ENCODE measurements at places on chromosomes 2 and 18.

DNA sequence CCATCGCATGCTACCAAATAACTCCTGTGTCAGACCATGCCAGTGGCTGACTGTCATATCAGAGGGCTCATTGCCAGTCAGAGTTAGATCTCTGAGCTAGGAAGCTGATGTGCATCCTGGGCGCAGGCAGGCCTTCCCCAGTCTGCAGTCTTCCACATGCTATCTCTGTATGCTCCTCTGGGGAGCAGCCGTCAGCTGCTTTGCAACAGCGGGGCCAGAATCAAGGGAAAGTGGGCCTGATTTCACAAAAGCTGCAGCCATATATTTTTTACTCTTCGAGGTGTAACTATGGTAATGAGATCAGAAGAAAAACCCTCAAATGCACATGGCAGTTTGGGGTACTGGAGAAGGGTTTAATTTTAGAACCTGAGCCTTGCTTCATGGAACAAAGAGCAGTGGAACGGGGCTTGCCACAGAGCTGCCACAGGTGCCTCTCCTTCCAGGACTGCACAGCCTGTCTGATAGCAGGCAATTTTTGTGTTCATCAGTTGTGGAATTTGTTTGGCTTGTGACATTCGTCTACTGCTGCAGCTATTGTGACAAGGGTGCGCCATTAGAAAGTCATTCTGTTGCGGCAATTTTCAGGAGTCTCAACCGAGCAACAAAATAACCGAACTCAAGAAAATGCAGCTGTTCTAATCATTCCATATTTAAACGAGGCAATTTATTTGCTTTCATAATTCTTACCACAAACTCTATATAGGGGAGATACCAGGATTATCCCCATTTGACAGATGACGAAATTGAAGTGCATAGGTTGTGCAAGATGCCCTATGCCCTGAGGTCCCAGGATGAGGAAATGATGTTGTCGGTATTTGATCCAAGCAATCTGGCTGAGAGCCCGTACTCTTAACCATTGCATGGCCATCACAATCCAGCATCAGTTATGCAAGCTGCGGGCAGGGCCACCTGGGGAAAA, 109.6 kb upstream of the CYRIA start:
- DNase-seq = no peak

DNA sequence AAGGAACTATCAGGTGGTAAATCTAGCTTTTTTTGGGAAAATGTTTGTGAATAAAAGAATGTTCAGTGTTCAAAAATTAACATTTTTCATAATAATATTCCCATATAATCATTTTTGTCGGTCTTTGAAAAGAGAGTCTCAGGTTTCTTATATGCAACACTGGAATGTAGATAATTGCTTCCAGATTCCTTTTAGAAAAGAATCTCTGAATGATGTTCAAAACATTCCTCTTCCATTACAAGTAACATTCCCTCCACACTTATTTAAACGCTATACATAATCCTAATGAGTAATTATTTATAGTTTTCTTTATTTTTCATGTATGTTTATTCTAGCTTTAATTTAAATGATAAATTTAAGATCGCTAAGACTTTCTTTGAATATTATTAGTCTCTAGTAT, 7.0 kb downstream of the ZSWIM2 start:
- no peak for DNase-seq

DNA sequence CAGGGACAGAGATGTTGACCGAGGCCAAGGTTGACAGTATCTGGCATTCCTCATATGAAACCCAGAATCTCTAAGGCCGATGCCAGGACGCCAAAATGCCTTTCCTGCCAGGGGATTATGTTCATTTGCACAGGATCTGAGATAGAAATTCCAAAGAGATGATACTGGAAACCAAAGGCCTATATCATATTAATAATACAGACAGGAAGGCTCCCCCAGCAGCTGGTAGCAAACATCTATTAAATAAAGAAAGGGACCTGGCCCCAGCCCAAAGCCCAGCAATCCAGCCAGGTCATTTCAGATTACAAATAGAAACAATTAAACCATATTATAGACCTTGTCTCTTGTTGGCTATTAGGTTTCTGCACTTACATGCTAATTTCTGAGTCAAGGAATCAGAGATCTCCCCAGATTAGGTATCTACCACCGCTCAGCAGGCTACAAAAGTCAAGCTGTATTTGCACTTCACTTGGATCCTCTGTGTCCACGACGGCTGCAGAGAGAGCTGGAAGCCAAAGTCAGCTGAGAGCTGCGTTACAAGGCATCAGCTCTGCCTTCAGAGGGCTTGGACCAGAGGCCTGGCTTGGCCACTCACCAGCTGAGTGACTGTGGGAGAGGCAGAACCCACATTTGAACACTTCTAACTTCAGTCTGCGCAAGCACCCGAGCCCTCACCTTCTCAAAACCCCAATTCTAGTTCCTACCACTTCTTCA, 269.3 kb upstream of the SIX2 start:
- DNase-seq = no peak

DNA sequence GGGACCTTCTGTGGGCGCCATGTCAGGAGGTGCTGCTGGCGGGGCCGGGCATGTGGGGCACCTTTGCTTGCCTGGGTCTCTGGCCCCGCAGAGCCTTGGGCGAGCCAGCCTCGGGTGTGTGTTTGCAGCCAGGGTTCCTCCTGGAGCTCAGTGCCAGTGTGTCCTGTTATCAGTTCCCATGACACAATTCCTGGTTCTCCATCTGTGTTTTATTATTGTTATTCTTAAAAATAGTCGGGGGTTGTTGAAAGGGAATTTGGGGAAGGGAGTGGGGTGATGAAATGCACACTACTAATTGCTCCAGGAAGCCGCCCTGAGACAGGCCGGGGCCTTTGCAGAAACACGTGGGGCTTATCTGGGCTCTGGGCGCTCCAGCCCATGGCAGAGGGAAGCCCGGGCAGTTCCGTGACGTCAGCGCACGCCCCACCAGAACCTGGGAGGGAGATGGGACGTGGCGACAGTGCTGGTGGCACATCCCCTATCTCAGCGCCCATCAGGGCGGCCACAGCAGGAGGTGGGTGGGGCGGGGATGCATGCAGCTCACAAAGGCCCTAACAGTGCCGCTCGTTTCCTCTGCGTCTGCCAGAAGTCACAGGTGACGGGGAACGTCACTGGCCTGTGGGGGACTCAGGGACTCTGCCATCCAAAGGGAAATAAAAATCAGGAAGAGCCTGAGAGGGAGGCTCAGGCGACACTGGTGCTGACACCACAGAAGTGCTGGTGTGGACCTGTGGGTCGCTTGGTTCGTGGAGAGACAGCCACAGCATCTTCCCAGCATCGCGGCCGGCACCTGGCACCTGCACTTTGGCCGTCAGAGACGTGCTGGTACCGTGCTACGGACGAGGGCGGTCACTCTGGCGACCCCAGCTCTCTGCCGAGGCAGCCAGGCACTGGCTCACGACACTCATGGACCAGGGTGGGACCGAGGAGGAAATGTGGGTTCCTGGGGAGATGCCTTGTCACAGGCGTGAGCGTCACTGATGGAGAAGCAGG, 131.0 kb downstream of the NFATC1 start:
- no peak for DNase-seq

DNA sequence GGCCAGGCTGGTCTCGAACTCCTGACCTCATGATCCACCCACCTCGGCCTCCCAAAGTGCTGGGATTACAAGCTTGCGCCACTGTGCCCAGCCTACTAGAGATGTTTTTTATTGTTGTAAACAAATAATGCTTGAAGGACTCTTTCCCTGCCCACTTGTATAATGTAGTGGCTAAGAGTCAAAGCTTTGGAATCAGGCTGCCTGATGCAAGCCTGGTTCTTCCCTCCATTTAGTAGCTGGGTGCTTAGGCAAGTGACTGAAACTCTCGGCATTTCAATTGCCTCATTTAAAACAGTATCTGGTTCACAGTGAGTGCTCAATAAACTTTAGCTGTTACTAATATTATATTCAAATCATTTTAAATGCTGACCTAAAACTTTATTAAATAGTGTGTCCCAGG, 264.0 kb upstream of the FBXO11 start:
- DNase-seq = no peak

- no peak for DNase-seq
Measured at GRCh38 chr2:119119076-119119785, 39.3 kb downstream of the C1QL2 start.

DNA sequence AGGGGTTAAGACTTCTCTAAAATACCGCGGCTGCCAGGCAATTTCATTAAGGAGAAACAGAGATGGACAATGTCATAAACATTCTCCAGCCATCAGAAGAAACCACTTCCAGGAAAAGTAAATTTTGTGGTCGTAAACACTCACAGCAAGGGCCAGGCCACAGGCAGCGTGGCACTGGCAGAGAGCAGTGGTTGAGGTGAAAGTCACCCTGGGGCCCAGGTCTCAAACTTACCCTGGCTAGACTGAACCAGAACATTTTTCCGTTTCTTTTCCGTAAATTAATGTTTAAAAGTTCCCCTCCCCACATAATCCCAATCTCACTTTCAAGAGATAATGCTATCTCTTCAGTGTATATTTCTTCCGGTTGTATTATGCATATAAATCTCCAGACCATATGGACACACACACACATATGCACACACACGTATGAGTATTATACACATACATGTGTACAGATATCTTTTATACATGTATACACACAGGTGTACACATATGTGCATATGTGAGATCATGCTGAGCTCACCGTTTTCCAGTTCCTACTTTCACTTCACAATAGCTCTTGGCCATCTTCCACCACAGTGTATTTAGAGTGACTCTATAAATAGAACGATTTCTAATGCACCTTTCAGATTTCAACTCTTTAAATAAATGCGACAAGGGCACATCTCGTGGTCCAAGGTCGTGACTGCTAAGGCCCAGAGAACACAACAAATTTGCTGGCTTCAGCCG, 90.1 kb downstream of the MALT1 start:
- DNase-seq = no peak

DNA sequence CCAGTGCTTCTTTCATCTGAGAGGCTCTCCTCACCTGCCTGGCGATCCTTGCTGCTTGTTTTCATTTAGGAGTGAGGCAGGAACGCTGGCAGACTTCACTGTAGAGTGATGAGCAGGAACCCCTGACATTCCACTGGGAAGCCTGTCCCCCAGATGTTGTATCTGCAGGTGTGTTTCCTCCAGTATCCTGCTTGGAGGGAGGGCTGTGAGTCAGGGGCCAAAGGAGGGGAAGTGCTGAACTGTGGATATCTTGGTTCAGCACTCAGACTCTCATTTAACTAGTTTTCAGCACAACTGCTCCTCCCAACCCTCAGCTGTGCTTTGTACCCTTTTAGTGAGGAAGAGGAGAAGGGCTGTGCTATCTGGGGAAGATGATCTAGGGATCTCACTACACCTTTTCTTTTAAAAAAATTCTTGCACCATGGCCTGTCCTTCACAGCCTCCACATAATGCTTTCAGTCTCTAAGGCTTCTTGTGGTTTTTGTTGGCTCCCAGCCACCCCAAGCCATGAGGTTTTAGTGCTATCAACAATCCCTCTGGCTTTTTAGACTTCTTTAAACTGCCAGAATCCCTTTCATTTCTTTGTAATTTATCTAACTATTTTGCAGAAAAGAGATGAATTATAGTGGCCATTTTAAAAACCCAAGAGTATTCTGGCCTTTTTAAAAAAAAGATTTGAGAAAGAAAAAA, 11.2 kb downstream of the ANKAR start:
- no peak for DNase-seq

All from cortex of kidney (tissue), 1 donor.